ENCODE measurements at places on chromosomes 3 and 15. TPM values are rescaled to one million over a fixed set of nuclear protein-coding genes. Genes with fewer than 3 reads are reported as not detected.

GRCh38 chr15:91302588-91303439, 202.8 kb downstream of the SV2B start:
- DNase-seq: peak; percentile 34
- H3K4me3 ChIP-seq: no peak overlapping the region
- H3K4me1 ChIP-seq: peaks cover 42% of the 10 kb centered on the region

DNA sequence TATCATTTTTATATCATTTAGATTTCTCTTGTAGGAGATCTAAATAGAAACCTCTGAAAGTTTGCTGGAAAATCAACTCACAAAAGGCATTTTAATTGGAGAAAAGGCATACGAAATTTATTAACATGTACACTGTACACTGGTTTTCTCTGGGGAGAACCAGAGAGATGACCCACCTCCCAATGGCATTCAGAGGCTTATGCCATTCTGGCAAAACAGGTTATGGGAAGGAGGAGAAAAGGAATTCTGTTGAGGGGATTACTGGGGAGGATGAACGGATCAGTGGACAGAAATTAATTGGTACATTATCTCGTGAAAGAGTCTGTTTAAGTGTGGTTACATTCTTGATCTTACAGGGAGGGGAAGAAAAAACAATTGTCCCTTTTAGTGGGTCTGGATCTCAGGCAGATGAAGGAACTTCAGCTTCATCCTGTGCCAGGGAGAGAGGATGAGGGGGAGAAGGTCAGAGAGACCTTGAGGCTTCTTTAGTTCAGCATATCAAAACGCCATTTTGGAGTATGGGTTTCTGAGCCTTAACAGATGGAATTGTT, 16.5 kb downstream of the RAB11A start:
- no peak for DNase-seq
- H3K4me1 ChIP-seq: peaks cover 84% of the 10 kb centered on the region
- H3K4me3 ChIP-seq: no peak overlapping the region
- no peaks in the 10 kb centered on the region for H3K27me3 ChIP-seq
- H3K36me3 ChIP-seq: peaks cover 76% of the 10 kb centered on the region
- no peak overlapping the region for H3K27ac ChIP-seq

Gene RTP1
- not detected for total RNA-seq

- no peak overlapping the region for H3K4me3 ChIP-seq
- no peaks in the 10 kb centered on the region for H3K4me1 ChIP-seq
- no peak overlapping the region for H3K27ac ChIP-seq
- DNase-seq: no peak
- H3K27me3 ChIP-seq: no peaks in the 10 kb centered on the region
These were observed 173.7 kb downstream of the ATG7 start for GRCh38 chr3:11445883-11446282.

Measured in activated CD4-positive, alpha-beta T cell treated with anti-CD3 and anti-CD28 coated beads, Interleukin-2, amount 10 ng/mL, durations not matched to agents 7 days and 5 days (primary cell).